ENCODE measurements at places on chromosomes 3 and 15. TPM values are rescaled to one million over a fixed set of nuclear protein-coding genes. Genes with fewer than 3 reads are reported as not detected.

CD200 gene
- total RNA-seq = not detected

- peak; percentile 19 for DNase-seq
These were observed 547.8 kb upstream of the EPHA6 start for GRCh38 chr3:96266395-96267190.

ZDHHC23 gene
- 2.4 TPM for total RNA-seq

COL6A6 gene
- not detected for total RNA-seq

- DNase-seq = no peak
These were observed 105.4 kb downstream of the LINGO1 start for GRCh38 chr15:77527164-77527778.

DNA sequence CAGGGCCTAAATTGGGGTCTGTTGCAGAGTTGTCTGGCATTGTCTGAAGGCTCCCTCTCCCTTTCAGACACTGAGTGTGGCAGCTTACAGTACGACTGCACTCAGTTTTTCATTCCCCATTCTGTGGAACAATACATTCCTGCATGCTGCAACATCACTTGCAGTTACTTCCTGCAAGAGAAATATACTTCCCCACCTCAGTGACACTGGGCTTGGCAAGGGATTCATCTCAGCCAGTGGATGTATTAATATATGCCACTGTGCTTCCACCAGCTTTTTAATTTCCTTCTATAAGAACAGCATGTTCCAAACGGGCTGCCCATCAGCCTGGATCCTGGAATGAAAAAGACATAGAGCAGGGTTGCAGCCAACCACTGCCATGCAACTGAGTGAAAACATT lies 23.1 kb downstream of the B3GALNT1 start:
- DNase-seq = no peak

DNA sequence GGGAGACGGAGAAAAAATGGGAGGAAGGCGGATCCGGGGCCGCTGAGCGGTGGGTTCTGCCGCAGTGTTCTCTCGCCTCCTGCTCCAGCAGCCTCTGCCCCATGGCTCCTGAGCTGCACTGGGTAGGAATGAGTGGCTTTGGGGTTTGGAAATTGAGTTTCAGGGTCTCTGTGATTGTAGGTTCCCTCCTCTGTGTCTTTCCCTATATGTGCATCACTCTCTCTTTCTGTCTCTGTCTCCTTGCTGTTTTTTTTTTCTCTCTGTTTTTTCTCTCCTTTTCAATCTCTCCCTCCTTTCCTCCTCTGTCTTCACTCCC lies 1.9 kb downstream of the GRM7 start:
- no peak for DNase-seq

GRCh38 chr3:40148827-40149226 lies 160.7 kb upstream of the EIF1B start:
- no peak for DNase-seq

HYAL1 gene
- total RNA-seq = 0.72 TPM

All from A172 (cell line).